ENCODE measurements at places on chromosomes 3 and 15.
A peak's percentile ranks its signal among the peaks of the same experiment; 100 is the strongest.

DNA sequence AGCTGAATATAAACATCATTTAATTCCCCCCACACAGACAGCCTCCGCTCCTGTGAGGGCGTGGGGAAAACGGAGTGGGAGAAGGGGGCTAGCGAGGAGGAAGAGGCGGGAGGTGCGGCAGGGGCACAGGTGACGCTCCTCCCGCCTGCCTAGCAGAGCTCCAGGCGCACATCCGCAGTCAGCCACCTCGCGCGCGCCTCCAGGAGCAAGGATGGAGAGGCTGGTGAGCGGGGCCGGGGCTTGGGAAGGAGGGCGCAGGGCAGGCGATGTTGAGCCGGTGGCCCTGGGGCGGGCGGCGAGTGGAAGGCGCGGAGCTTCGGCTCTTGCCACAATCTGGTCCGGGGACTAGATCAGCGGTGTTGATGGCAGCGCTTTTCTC is at the start of gene CD200:
Gene CD200, plus strand, starts transcription at position 155 of the 379 bp plus-strand sequence. Its CDS starts 57 bp downstream, at position 212.
- DNase-seq: no peak

- DNase-seq: no peak
Measured at GRCh38 chr3:24495326-24495994, 810 bp upstream of the THRB start.

DNA sequence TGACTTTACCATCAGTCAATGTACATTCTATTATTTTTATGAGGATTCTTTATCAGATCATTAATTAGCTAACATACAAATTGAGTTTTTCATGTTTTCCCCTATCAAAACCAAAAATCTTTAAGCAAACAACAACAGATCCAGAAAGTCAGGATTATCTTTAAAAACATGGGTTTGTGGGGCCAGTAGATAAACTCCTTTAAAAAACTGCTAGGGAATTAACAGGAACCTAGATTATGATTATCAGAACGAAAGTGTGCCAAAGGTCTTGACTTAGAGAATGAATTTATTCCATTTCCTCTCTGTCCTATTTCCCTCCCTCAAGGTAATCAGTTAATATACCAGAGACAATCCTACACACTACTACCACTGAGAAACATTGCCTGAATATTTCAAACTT is 13.2 kb upstream of the CCDC13 start:
- DNase-seq: no peak

GRCh38 chr3:36906504-36907149 is 38.2 kb downstream of the TRANK1 start:
- DNase-seq: no peak

GRCh38 chr15:81897057-81897677 is 148.7 kb downstream of the MEX3B start:
- no peak for DNase-seq

- no peak for DNase-seq
Measured at GRCh38 chr15:51883271-51883837, 53.9 kb downstream of the TMOD3 start.

DNA sequence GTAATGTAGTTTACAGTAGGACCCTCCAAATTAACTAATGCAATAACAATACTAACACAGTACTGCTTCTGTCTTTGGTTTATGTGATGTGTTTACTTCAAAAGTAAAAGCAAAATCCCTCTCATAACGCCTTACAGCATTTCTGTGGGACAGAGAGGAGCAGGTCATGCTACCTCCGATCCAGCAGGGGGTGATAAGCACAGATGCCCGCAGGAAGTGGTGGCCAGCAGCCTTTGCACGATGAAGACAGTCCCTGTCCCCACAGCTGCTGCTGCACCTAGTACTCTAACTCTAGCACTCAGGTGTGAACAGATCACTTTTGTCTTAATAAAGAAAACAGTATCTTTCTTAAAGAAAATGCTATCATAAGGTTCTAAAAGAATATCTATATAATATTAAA is 38.3 kb downstream of the ANO10 start:
- DNase-seq: no peak

DNA sequence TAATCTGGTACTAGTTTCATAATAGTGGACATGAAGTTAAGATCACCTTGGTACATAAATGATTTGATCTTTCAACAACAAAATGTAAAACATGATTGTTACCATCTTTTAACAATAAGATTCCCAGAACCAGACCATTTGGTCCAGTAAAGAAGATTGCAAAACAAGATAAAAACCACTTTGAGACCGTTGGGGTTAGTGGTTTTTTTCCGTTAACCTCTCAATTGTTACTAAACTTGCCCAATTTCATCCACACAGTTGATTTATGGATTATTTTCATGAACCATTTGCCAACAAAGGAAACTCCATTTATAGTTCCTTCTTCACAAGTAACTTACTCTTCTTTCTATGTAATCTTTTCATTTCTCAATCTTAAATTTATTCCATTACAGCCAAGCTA is 53.8 kb downstream of the ATP8B4 start:
- no peak for DNase-seq

GRCh38 chr15:76954744-76955143 is 23.2 kb downstream of the RCN2 start:
- peak; percentile 39 for DNase-seq

DNA sequence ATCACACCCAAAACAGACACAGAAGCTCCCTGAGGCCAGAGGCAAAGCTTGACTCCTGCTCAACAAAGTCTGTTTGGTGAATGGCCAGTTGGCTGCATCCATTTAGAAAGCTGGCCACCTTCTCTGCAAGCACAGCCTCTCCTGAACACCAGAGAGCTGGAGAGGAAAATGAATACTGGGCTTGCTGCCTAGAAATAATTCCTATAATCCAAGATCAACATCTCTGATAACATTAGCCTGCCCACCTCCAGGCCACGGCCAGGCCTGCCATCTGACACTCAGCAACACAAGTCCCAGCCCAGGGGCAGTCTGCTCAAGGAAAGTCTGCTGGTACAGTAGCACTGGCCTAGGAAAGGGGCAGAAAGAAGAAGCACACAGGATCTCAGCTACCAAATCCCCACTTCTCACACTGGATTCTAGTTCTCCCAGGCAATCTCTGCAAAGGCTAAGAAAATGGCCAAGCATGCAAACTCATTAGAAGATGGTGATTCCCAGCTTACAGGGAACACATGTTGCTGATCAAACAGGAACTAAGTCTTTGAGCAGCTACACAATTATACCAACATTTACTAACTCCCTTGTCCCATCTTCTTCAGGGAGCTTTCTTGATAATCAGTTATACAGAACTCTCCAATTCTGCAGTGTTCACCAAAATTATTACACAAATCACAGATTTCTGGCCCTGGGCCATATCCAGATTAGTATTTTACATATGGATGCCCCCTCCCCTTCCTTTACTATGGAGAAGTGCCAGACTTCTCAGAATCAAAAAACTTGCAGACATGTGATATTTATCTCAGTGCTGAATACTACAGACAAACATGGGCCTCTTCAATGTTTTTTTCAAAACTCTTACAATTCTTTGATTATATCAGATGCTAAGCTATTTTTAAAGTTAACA is 9.9 kb downstream of the TBC1D2B start:
- no peak for DNase-seq

DNA sequence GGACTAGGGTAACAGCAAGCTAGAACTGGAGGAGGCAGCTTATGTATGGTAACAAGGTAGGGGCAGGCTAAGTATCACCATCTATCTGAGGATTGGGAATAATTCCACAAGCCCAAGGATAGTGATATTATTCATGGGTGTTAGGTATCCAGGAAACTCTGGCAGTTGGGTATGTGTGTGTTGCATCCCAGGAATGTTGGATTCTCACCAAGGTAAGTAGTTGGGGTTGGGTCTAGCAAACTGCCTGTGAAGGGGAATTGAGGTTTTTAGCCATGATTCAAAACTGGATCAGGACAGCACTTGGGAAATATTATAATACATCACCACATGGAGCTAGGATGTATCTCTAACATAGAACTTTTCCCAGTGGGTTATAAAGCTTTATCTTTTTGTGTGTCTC is 626.4 kb upstream of the GOLIM4 start:
- no peak for DNase-seq

GRCh38 chr15:101063891-101064794 is 145.0 kb downstream of the LRRK1 start:
- DNase-seq: peak; percentile 54

GRCh38 chr15:74402873-74403587 is 30.7 kb downstream of the SEMA7A start:
- no peak for DNase-seq

DNA sequence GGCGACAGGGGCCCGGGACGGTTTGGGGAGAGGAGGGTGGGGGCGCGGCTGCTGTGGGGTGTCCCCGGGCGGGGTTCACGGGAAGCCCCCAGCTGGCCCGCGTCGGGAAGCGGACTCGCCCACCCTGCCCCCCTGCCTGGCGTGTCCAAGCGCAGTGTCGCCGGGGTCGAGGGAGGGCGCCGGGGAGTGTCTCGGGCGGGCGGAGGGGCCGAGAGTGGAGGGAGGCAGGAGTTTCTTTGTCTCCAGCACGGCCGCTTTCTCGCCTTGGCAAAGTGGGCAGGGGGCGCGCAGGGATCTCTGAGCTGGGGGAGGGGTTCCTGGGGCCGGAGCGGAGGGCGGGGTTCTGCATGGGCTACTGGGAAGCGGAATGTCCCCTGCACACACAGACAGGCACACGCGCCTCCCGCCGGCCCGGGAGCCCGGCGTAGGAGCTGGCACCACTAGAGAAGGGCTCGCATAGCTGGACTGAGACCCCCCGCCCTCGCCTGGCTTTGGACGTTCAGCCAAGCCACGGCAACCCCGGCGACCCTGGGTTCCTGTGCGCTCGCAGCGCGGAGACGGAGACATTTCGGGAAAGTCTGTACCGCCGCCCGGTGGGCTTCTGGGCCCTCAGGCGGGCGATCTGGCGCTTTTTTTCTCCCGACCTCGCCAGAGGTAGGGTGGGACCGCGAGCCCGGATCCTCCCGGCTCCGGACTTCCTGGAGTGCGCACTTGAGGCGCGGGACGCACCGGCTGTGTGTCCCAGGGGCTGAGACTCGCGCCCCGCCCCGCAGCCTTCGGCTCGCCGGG is 822 bp downstream of the ST8SIA2 start:
- DNase-seq: no peak

DNA sequence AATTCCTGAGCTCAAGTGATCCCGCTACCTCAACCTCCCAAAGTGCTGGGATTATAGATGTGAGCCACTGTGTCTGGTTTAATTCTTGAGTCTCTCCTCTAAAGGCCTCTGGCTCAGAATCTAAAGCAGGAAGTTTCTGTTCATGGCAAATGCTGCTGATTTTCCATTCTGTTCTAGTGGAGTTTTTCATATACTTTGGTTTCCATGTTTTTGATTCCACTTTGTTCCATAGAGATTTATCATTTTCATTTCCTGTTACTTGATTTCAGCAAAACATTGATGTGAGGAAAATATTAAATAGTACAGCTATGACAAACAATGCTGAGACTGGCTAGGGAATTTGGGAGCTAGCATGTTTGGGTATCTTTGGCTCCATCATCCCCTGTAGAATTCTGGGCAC is 205.6 kb downstream of the TCF12 start:
- no peak for DNase-seq

DNA sequence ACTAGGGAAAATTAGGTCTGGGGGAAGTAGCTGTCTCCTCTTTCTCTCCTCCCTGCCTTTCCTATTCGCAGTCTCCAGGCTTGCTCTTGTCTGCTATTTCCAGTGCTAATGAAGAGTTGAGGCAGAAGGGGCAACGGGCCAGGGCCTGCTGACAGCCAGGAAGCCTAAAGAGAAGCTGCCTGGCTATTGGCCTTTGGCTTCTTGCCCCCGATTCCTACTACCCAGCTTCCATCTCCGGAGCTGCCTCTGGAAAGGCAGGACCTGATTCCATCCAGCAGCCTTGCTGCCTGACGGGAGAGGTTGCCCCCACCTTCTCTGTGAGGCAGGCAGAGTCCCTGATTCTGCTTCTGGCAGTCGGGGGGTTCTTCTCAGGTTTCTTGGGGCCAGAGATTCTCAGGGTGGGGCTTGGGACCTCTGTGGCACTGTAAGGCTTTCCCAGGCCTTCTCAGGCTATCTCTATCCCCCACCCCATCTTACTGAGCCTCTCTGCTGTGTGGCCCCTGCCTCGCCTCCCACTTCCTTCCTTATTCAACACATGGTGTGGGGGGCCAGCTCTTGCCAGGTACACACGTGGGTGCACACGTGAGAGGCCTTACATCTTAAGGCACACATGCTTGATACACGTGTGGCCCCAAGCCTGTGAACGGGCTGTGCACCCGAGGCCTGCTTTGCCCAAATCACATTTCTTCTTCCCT is 18.2 kb upstream of the JMJD7 start:
- DNase-seq: no peak

DNA sequence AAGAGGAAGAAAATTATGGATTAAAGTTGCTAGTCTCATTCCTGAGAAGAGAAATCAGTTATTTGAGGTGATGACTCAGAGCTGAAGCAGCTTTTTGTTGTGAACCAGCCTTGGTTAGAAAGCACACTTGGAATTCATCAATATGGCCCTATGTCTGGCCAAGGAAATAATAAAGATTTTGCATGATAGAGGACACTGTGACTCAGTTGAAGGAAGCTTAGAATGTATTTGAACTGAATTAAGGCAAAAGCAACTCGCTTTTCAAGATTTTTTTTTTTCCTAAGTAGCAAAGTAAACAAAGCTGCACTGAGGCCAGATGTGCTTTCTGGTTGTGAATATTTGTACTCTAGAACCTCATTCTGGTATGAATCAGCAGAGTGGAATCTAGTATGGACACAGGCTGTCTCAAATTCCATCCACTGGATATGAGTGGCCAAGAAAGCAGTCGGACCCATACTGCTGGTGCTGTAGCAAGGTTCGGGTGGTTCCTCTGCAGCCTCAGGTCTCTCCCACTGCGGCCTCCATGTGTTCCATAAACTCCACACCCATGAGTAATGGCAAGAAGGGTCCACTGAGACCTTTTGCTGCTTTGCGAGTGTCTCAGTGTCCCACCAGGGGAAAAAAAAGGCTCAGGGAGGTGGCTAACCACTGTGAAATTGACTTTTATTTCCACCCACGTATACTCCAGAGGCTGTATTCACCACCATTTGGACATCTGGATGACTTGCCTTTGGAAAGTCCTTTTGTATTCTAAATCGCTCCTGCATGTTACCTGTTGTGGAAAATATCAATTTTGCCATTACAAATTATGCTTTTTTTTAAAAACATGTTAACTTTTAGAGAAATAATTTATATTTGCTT is 53.1 kb downstream of the TGFBR2 start:
- no peak for DNase-seq

DNA sequence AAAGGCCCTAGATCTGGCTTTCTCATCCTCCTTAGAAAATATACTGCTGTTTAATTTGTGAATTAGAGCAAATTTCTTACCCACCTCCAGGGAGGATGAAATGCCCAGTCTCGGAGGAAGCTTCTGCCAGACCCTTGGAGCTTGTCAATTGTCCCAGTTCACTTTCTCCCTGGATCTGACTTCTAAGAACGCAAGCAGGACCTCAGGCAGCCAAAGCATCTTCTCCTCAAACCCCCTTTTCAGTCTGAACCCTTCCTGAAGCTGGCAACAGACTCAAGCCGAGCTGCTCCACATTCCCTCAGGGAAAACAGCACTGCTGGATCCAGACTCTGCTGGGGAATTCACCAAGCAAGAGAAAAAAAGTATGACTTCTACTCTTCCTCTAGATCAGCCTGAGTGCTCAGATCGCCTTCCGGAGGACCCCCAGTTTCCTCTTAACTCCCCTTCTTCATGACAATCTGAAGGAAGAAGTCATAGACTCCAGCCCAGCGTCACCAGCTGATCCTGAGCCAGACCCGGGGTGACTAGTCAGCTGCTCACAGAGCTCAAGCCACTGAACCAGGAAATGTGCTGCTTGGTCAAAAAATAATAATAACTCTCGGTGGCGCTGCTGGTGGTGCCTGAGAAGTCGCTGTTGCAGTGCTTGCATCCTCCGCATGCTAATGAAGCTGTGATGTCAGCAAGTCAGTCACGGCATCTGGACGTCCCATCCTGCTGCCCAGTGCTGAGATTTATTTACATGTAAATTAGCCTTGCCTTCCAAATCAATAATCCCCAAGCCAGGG is at the start of gene PRICKLE2:
Gene PRICKLE2, minus strand, starts transcription at position 641 of the 785 bp plus-strand sequence. CDS start 26,539 bp downstream, outside the sequence.
- peak; percentile 83 for DNase-seq

Measured in midbrain (tissue), 1 donor.